ENCODE measurements at places on chromosomes 6 and 20.

DNA sequence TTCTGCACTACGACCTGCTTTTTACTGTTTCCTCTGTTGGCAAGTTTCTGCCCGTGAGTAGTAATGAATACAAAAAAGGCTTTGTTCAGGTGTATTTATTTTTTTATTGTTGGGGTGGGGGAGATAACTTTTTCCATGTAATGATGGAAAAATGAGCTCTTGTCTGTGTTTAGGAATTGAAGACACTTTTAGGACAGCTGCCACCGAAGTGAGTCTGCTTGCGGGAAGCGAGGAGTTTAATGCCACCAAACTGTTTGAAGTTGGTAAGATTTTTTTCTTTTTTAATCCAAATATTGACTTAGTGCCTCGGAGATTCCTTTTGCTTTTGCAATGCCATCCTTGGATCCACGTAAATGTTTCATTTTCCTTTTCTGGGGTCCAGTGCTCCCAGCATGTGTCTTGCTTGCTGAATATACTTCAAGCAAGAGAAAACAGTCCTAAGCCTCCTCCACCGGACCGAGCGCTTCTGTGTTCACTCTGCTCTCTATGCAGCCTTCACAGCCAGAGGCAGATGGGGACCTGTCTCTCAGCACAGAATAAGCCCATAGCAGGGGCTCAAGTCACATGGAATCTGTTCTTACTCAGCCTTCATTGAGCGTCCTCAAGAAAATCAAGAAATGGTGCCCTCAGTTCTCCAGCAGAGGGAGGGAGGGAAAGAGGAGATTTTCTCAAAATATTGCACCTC is 71.3 kb downstream of the ISM1 start:
- no peak for DNase-seq

GRCh38 chr6:14689639-14690038 is 556.2 kb upstream of the JARID2 start:
- no peak for DNase-seq

- DNase-seq = no peak
Measured at GRCh38 chr6:81750200-81750599, 2.3 kb downstream of the TENT5A start.

GRCh38 chr6:112253841-112254816 is at the start of gene LAMA4:
TSS of gene LAMA4 (minus strand) at chr6:112254567. CDS start at chr6:112254150, 417 bp downstream.
- DNase-seq = no peak

DNA sequence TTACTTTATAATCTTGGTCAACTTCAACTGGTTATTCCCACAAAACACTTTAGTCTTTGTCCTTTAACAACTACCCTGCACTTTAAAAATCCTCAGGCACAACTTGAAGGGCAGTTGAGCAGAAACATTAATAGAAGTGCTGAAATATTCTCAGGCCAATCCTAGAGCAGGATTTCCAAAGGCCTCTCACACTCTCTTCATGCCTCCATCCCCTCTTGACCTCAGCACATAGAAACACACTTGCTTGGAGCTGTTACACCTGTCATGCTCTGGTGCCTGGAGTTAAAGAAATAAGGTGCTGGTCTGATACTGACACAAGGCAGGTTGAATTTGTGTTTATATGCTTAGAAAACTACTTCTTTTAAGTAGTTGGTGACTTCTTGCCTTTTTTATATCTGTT is 618.8 kb upstream of the POU3F2 start:
- DNase-seq = no peak

GRCh38 chr6:42845327-42845694 is 34.1 kb upstream of the RPL7L1 start:
- no peak for DNase-seq

DNA sequence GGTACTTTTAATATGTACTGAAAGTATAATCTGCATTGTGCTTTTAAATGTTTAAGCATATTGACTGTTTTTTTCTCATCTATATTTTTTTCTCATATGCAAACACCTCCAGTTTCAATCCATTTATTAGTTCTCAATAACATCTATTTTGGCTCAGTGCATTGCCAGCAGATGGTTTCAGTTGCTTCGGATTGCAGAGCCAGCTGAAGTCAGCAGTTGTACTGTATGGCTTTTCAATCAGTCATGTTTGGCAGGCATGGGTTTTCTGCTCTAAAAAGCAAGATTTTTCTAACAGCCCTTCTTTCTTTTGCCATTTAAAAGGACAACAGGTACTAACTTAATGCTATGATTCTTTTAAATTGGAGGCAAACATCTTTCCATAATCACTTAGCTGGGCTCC is 121.2 kb downstream of the CD109 start:
- no peak for DNase-seq

GRCh38 chr20:42734660-42735368 is 454.9 kb downstream of the PTPRT start:
- DNase-seq = no peak

DNA sequence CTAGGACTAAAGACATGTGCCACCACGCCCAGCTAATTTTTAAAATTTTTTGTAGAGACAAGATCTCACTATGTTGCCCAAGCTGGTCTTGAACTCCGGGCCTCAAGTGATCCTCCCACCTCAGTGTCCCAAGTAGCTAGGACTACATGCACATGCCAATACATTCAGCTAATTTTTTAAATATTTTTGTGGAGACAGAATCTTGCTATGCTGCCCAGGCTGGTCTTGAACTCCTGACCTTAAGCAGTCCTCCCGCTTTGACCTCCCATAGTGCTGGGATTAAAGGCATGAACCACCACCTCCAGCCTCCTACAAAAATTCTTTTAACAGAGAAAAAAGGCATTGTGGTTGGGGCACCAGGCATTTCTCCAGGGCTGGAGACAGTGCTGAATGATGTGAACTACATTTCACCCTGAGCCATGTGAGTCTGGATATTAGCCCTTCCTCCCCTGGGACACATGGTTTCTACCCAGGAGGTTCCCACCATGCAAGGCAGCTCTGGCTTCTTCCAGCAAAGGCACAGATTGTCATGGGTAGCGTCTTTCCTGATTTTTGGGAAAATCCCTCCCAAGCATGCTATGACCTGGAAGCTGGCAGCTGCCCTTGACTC is 36.3 kb upstream of the CMTR1 start:
- no peak for DNase-seq

GRCh38 chr6:25058941-25059340 is 123.2 kb upstream of the RIPOR2 start:
- no peak for DNase-seq

DNA sequence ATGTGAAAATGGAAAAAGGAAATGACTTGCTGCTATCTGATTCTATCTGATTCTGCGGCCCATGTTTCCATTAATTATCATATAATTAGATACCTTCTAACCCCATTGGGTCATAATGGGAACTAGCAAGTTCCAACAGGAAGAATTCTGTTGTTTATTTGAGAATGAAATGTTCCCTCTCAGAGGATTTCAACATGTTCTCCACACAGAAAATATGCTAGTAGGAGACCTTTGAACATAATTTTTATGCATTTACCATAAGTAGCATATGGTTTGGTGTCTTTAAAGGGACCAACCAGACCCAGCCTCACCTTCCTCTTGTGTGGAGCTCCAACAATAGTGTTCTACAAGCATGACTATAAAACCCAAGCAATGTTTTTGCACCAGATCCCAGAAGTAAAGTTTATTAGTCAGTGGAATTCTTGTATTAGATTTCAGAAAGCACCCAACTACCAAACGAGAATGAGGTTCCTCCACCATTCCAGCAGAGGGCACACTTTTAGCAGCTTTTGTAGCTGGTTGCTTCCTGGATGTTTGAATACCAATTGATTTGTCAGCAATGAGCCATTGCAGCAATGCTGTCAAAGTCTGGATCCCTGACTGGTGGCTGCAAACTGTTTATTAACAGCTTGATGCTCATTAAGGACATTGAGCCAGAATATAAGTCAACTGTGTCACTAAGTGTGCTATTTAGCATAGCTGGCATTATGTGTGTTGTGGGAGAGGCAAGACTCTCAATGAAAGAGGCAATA is 143.6 kb upstream of the GJE1 start:
- no peak for DNase-seq

DNA sequence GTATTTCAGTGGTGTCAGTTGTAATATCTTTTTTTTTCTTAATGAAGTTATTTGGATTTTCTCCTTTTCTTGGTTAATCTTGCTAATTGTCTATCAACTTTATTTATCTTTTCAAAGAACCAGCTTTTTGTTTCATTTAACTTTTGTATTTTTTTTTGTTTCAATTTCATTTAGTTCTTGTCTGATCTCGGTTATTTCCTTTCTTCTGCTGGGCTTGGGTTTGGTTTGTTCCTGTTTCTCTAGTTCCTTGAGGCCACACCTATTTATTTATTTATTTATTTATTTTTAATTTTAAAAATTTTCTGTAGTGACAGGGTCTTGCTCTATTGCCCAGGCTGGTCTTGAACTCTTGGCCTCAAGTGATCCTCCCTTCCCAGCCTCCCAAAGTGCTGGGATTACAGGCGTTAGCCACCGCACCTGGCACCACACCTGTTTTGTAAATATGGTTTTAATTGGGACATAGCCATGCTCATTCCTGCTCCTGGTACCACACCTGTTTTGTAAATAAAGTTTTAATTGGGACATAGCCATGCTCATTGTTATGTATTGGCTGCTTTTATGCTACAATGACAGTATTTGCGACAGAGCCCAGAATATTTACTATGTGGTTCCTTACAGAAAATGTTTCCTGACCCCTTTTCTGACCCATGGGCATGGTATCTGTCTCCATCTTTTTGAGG is 22.2 kb downstream of the KDM1B start:
- DNase-seq = no peak

DNA sequence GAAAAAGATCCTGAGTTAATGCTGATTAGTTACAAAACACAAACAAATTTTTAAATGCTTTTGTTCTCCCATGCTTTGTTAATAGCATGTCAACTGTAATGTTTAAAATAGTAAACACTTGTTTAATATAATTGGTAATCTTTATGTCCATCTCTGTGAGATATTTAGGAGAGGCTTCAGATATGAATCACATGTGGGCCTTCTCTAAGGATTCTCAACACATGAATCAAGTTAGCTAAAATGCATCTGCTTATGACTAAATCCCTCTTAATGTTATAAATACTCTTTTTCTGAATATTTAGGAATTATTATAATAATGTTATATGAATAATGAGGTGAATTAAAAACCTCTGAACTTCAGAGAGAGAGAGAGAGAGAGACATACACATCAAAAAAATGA is 345.9 kb upstream of the MANEA start:
- DNase-seq = no peak

DNA sequence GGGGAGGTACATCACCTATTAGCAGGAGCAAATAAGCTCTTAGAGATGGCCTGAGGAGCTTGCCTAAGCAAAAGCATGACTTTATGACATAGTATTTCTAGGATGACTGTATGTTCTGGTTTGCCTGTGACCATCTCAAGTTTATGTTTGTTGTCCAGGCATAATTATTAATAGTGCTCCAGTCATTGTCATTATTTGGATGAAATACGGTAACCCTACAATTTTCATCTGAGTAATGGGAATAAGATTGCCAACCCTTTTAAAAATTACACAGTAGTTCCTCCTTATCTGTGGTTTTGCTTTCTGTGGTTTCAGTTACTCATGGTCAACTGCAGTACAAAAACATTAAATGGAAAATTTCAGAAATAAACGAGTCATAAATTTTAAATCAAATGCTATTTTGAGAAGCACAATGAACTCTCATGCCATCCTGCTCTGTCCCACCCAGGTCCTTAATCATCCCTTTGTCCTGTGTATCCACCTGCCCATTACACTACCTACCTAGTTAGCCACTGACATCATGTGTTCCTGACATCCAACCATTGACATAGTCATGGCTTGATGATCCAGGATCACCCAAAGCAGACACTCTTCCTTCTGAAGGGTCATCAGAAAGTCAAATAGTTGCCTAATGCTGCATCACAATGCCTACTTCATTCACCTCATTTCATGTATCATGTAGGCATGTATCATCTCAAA is 27.0 kb upstream of the TFB1M start:
- DNase-seq = no peak

- DNase-seq = no peak
Measured at GRCh38 chr6:56101141-56101553, 146.2 kb downstream of the COL21A1 start.

GRCh38 chr6:99409672-99410071 is 15.4 kb downstream of the PNISR start:
- DNase-seq = no peak

GRCh38 chr20:31670371-31671228 is 32.9 kb downstream of the COX4I2 start:
- no peak for DNase-seq

GRCh38 chr20:33460711-33461110 is 17.1 kb upstream of the SNTA1 start:
- no peak for DNase-seq

DNA sequence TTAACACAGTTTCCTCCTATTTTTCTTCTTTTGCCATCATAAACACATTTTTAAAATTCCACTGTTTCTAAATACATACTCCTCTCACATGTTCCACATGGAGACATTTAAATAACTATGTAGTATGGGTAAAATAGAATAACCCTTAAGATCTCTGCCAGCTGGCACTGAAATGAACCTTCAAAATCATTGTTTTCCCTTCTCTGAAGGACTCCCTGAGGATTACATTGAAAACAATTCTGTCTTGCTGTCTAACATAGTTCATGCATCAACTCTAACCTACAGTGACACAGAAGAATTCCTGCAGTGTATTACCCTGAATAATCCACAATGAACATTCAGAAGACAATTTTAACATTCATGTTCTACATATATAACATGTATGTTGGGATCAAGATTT is 1361.8 kb upstream of the CITED2 start:
- no peak for DNase-seq

- DNase-seq = no peak
Measured at GRCh38 chr20:37943501-37944455, 40.9 kb downstream of the VSTM2L start.

DNA sequence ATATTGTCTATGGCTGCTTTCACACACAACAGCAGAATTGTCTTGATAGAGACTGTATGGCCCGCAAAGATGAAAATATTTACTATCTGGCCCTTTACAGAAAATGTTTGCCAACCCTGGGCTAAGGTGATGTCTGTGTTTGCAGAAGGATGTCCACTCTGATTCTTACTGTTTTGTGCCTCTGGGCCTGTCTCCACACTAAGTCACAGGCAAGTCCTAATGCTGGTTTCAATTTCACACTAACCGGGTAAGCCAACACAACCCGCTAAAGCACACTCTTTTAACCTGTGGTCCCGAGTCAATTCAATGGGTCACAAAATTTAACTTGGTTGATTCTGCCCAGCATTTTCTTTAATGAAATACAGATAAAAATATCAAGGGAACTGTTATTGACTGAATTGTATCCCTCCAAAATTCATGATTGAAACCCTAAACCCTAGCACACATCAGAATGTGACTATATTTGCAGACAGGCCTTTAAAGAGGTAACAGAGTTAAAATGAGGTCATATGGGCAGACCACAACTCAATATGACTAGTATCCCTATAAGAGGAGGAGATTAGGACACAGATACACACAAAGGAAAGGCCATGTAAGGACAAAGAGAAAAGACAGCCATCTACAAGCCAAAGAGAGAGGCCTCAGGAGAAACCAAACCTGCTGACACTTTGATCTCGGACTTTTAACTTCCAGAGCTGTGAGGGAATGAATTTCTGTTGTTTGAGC is 78.4 kb downstream of the FYN start:
- DNase-seq = no peak
